NCI-H524 treated with DMSO at 0.1 percent for 48 hours (cell line): ENCODE measurements at places on chromosomes 6 and 20.

DNA sequence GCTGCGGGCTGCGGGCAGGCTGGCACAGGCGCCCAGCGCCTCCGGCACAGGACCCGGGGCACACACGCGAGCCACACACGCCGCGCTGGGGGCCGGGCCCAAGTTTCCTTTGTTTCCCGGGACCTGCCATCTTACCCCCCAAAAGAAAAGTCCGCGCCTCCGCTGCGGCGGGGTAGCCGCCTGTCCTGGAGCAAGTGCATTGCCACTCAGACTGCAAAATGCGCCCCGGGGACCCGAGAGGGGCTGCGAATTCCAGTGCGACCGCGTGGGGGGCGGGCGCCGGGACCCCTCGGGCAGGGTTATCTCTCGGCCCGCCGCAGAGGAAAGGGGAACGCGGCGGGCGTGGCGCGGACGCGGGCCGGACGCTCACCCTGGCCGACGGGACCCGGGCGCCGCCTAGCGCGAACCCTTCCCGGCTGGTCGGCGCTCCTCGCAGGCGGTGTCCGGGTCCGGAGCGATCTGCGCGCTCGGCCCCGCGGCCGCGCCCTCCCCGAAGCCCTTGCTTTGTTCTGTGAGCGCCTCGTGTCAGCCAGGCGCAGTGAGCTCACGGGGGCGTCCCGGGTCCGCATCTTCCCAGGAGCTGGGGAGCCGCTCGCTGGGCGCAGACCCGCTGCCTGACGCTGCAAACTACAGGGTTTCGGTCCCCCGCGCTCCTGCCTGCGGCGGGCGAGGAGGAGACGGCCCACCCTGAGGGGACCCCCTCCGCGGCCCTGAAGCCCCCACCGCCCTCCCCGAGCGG lies 639 bp upstream of the CD24 start:
- no peak for DNase-seq

DNA sequence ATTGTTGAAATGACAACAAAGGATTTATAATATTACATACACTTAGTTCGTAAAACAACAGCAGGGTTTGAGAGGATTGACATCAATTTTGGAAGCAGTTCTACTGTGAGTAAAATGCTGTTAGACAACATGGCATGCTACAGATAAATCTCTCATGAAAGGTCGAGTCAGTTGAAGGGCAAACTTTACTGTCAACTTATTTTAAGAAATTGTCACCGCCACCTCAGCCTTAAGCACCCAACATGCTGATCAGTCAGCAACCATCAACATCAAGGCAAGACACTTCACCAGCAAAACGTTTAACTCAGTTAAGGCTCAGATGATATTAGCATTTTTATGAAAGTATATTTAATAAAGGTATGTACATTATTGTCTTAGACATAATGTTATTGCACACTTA lies 31.0 kb downstream of the CYB5R4 start:
- no peak for DNase-seq

DNA sequence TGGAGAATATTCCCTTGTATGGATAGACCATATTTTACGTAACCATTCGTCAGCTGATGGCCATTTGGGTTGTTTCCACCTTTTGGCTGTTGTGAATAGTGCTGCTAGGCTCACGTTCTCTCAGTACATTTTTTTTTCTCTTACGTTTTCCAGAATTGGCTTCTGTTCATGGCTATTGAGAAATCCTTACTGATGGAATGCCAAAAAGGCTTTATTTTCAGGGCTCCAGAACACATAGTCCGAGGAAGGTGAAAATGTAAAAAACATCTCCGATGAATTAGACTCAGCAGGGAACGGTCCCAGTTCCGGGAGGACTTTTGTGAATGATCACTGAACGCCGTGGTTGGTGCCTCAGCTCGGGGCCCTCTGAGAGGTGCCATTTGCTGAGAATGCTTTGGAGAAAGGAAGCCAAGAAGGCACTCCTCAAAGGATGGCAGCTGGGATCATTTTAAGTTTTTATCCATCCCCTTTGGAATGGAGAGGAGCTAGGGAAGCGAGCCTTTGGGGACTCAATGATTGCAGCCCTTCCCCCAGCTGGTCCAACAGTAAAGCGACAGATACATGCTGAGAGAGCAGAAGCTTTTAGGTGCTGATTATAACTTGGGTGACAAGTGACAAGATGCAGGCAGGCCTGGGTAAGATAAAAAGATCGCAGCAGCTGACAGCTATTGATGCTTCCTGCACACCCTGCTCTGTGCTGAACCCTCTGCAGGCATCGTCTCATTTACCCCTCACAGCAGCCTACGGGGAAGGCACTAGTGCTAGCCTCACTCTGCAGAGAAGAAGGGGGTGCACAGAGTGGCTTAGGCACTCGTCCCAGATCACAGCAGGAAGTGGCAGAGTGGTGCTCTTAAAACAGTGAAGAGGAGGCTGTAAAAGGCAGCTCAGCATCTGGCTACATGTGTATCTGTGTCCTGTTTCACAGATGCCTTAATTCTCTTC lies 133.4 kb upstream of the KCNG1 start:
- DNase-seq = peak; percentile 88

- DNase-seq = no peak
Observed at GRCh38 chr6:3415490-3415889, 41.4 kb downstream of the SLC22A23 start.

DNA sequence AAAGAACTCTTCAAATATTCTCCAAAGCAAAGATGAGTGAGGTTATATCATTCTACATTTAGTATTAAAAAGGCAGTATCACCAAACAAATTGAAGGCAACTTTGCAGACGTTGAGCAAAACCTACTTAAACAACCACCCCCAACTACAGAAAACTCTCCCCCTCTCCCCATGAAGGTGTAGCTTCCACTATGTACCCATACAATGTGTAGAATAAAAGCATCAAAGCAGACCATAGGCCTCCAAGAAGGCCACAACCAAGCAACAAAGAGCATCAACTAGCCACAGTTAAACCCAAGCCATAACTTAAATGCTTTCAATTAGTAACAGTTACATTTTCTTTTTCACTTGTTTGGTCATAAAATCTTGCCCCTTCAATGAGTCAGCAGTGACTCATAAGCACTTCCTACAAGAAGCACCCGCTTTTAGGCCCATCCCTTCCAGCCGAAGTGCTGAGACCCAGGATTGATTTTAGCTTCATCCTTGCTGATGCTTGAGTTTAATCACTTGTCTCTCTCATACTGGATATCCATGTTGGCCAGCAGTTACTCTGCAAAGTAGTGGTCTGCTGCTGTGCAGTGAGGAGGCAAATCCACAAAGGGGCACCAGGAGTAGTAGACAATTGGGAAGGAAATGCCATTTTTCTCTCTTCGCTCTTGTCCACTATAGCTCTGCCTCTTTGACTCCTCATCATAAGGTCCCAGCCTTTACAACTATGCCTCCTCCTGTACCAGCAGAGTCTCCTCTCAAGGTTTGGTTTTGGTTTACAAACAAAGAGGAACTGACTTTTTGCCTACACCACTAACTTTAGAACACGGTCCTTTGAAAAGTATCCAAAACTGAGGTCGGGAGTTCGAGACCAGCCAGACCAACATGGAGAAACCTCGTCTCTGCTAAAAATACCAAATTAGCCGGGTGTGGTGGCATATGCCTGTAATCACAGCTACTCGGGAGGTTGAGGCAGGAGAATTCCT lies 8.4 kb upstream of the NUP153 start:
- no peak for DNase-seq

GRCh38 chr6:116047173-116047933 lies 13.3 kb downstream of the FRK start:
- no peak for DNase-seq

GRCh38 chr20:56343861-56344381 lies 14.9 kb upstream of the FAM210B start:
- no peak for DNase-seq

DNA sequence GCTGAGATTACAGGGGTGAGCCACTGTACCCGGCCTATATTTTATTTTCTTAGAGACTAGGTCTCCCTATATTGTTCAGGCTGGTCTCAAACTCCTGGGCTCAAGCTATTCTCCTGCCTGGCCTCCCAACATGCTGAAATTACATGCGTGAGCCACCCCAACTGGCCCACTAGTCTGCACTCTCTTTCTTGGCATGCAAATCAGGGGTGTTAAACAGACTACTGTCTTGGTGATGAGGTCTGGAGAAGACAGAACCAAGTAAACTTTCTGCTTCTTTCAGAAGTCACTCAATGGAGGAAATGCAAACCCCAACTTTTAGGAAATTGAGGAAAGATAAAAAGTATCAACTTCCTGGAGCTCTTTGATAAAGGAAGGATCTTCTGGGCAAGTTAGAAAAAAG lies 8.0 kb upstream of the TUBB2B start:
- no peak for DNase-seq

DNA sequence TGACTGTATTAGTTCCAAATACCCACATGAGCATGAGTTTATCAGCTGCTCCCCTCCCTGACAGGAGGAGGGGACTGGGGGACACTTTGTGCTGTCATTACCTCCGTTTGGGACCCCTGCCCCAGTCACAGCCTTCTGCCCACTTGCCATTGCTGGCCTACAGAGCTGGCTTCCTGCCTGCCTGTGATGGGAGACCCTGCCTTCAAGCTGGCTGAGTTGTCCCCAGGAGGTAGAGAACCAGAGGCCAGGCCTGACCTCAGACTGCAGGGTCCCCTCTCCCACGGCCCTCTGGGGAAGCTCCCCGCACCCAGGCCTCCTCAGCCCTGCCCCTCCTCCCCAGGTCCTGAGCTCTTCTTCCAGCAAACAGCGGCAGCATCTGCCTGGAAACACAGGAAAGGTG lies 105.5 kb downstream of the JPH2 start:
- no peak for DNase-seq

- DNase-seq = no peak
Observed at GRCh38 chr20:36273414-36274180, 32.5 kb upstream of the DLGAP4 start.

DNA sequence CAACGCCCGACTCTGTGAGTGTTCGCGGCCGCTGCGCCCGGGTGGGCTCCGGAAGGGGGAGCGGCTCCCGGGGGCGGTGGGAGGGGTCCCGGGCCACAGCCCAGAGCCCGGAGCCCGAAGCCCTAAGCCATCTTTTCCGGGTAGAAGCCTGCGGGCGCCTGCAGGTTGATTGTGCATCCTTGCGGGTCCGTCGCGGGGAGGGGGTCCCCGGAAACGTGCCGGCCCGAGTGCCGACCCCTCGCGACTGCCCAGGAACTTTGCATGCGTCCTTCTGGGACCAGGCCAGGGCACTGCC lies 413 bp downstream of the PTPRA start:
- no peak for DNase-seq

- no peak for DNase-seq
Observed at GRCh38 chr6:12720310-12720709, 3.7 kb downstream of the PHACTR1 start.

DNA sequence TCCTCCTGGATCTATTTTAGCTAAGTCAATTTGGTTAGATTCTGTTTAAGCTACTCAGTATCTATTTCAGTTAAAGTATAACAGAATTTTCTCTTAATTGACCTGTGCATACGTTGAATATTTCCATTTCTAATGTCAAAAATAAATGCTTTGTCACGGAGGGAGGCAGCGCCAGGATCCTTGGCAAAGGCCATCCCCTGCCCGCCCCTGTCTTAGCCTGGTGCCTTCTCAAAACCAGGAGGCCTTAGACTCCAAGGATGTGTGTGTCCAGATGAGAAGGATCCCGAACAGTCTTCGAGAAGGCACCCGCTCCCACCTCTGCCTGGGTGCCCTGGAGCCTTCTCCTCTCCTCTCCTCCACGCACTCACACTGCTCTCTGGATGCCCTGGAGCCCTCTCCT lies 22.4 kb downstream of the TCFL5 start:
- DNase-seq = no peak

DNA sequence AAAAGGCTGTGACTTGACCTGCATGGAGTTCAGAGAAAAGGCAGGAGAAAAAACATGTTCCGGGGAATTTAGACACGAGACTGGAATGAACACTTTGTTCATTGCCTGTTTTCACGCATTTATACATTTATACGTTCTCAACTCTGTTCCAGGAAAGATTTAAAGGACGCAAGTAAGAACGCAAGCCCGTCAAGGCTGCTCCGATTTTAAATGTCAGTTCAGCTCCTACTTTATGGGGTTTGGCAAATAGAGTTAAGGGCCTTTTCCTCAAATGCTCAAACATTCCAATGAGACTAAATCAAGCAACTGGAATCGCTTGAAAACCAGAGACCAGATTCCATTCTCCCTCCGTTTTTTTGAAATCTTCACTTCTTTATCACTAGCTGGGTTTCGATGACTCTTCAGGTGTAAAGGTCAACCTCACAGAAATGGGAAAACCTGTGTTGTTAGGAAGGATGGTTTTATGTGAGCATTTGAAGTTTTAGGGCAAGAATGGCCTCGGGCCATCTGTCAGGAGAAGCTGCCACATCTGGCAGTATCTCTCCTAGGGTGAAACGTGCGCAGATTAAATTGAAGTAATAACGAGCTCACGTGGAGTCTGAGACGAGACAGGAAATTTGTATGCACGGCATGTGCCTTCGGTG lies 24.9 kb downstream of the TTLL2 start:
- no peak for DNase-seq

- DNase-seq = no peak
Observed at GRCh38 chr20:13865791-13866351, 81.0 kb downstream of the NDUFAF5 start.

DNA sequence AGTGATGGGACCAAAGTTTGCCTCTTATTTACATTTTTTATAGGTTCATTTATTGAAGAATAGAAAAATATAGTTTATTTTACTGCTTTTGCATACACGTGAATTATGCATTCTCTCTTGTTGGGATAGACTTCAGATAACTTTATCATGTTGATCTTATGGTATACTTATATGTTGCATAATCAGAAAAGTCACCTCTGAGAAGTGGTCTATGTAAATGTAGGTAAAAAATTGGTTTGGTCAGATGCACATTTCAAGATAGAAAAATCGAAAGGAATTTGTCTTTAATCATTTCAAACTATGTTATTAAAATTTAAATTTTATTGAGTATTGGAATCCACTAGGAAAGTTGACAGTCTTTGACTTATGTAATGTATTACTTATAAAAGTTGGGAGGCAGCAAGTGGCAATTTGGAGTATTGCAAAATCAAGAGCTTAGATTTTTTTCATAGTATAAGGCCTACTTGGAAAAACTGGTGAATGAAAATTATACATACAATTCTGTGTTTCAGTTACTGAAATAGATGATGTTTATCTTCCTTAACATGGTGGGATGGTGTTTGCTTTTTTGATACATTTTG lies 2.4 kb downstream of the PHF3 start:
- DNase-seq = no peak

GRCh38 chr6:16690608-16691142 lies 70.6 kb downstream of the ATXN1 start:
- no peak for DNase-seq

DNA sequence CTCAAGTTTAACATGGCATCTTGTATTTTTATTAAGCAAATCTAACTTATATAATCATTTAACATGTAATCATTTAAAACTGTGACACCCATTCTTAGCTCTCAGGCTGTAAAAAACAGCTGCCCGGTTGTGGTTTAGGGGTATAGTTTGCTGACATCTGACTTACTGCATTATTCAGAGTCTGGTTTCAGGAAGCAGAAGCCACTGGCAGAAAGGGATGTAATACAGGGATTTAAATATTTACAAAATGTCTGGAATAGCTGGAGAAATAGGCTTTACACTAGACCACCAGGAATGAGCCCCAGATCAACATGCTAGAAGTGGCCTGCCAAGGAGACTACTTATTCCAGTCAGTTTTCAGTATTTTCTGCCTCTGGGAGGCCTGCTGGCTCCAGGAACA lies 421.1 kb downstream of the CD109 start:
- DNase-seq = no peak
